Small intestine (tissue), 16 donors: ENCODE measurements at places on chromosomes 6 and 20. TPM values are rescaled to one million over a fixed set of nuclear protein-coding genes. Genes with fewer than 3 reads are reported as not detected.

The ULBP1 gene
- 0.36 TPM for polyA plus RNA-seq

The GRM1 gene
- polyA plus RNA-seq, result not detected

- DNase-seq, result no peak
These were observed 60.9 kb upstream of the SMIM8 start for GRCh38 chr6:87261534-87261933.

DNA sequence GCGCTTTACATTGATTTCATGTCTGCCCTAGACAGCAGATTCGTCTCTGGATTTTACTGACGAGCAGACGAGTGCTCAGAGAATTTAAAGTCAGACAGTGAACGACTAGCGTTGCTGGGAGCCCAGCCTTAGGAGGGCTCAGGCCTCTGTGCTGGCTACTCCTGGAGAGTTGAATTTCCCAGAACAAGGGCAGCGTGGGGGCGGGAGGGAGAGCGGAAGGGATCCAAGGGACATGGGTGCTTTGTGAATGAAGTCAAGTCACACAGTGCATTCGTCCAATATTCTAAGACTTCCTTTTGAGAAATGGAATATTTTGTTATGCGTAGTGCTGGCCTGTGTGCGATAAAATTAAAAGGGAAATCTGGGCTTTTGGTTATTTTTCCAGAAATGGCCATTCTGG is 126.5 kb downstream of the MYLK4 start:
- no peak for DNase-seq

- DNase-seq, result no peak
These were observed 350.0 kb downstream of the CD83 start for GRCh38 chr6:14467591-14467990.
